Kidney glomerular epithelial cell (primary cell): ENCODE measurements at places on chromosomes 4 and X.

GRCh38 chrX:40176351-40177116, 78.8 kb upstream of the BCOR start:
- no peak for DNase-seq

GRCh38 chr4:83252782-83253405, 31.7 kb downstream of the COQ2 start:
- peak; percentile 36 for DNase-seq

DNA sequence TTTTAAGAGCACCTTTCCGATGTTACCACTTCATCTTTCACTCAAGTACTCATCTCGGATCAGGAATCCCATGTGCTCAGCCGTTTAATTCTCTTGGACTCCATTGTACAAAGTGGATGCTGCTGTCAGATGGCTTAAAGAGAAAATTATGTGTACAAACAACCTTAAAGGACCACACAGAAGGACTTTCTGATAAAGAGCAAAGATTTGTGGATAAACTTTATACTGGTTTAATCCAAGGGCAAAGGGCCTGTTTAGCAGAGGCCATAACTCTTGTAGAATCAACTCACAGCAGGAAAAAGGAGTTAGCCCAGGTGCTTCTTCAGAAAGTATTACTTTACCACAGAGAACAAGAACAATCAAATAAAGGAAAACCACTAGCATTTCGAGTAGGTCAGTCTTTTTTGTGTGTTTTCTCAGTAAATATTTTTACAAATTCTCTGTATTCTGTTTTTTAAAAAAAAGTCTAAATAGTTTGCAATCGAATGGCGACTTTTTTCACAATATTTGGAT, 20.1 kb downstream of the MMAA start:
- DNase-seq = no peak

GRCh38 chrX:156002507-156002906, 5.0 kb downstream of the IL9R start:
- no peak for DNase-seq

GRCh38 chr4:91598696-91599095, 705.1 kb upstream of the GRID2 start:
- DNase-seq = no peak

GRCh38 chr4:58456727-58457384, 1346.7 kb upstream of the IGFBP7 start:
- no peak for DNase-seq

DNA sequence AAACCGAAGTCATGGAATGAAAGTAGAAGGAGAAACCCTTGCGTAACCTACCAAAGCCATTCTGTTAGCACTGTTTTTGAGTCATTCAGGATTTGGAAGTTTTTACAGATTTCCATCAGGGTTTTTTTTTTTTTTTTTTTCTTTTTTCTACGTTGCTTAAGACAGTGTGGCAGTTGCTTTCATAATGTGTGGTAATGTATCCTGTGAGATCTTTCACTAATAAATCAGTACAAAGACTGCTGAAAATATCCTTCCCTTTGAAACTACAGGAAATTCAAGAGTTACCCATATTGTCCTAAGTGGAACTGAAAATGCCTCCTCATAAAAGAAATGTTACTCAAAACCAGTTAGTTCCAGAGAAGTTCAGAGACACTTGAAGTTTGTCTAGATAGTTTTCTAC, 137.8 kb downstream of the RAPGEF2 start:
- no peak for DNase-seq

- DNase-seq = no peak
These were observed 84.8 kb downstream of the AKAP4 start for GRCh38 chrX:50115973-50116372.

DNA sequence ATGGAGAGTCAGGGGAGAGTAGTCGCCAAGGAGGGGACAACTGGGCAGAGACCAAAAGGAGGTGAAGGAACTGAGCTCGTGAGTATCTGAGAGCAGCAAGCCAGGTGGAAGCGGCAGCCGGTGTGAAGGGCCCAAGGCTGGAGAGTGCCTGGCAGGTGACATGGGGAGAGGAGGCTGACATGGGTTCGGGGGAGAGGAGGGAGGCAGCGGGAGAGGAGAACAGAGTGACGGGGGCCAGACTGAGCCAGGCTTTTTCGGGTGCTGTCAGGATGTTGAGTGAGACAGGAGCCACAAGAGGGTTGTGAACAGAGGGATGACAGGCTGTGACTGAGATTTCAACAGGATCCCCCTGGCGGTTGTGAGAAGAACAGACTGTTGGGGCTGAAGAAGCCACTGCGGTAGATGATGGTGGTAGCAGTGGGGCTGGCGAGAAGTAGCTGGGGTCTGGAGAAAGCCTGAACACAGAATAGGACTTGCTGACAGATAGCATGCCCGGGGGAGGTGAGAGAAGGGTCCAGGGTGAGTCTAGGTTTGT, 5.7 kb downstream of the ELK1 start:
- no peak for DNase-seq

GRCh38 chrX:118346258-118347094, 570 bp downstream of the WDR44 start:
- no peak for DNase-seq

GRCh38 chr4:1010395-1011021, 918 bp upstream of the FGFRL1 start:
- peak; percentile 56 for DNase-seq

- peak; percentile 65 for DNase-seq
These were observed 8.9 kb upstream of the NAP1L5 start for GRCh38 chr4:88706574-88706973.

GRCh38 chrX:80316526-80316925, 103.7 kb upstream of the TENT5D start:
- DNase-seq = no peak

- no peak for DNase-seq
These were observed 11.0 kb downstream of the TENM3 start for GRCh38 chr4:182254026-182254780.

GRCh38 chrX:13598877-13599276, 29.5 kb downstream of the EGFL6 start:
- no peak for DNase-seq

DNA sequence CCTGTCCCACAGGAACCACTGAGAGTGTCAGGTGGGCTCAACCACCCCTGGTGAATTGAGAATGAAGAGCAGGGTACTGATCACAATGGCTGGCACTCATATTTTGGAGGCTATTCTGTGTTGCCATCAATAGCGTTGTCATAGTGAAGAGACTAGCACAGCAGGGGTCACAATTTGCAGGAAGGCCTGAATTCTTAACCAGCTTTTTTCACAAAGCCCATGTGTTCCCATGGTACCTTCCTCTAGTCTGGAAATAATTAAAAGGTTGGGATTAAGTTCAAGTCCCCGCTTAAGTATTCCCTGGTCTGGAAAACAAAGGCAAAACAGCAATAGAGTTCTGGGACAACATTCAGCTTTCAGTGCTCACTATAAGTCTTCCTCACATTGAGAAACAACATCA, 1051.7 kb downstream of the C4orf33 start:
- DNase-seq = no peak

DNA sequence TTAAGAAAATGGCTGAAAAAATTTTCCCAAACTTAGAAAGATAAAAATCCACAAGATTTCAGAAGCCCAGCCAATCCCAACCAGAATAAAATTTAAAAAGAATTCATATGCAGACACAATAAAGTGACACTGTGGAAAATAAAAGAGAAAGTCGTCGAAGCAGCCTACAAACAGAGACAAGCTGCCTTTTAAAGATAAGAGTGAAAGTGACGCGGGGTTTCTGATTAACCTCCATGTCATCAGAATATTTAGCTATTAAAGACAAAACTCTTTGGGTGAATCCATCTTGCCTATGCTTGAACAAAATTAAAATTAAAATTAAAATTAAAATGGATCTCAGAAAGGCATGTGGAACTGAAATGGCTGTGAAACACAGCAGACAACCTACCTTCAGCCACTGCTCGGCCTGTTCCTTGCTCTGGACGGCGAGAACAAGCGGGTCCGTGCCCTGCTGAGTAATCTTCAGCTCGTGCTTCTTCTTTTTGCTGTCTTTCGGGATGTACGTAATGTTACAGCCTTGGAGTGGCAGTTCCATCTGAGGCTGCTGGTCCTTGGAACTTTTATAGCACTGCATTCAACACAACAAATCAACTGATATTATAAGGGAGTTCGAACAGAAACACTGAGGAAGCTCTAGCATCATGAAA, 101.4 kb downstream of the AFAP1 start:
- no peak for DNase-seq

DNA sequence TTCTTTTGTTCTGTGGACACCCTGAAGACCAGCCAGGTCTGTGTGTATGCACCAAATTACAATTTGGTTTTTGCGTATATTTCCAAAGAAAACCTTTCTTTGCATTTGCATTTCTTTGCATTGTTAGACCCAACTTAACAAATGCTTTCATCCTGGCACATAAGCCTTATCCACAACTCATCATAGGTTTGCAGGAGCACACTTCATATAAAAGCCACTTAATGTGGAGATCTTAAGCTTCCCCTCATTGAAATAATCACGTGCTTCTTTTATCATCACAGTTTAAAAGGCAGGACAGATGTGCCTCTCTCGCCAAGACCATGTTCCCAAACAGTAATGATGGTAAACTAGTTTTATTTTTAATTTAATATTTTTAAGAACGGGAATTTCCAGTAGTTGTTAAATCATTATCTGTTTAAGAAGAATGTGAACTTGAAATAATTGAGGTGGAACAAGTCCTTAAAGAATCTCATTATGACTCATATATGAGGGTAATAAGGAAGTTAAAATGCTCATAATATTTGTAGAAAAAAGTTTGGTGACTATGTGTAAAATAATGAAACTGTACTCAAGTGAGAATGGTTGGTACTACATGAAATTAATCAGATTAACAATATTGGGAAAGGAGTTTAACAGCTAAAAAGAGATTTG, 65.5 kb downstream of the GLRA3 start:
- peak; percentile 72 for DNase-seq

DNA sequence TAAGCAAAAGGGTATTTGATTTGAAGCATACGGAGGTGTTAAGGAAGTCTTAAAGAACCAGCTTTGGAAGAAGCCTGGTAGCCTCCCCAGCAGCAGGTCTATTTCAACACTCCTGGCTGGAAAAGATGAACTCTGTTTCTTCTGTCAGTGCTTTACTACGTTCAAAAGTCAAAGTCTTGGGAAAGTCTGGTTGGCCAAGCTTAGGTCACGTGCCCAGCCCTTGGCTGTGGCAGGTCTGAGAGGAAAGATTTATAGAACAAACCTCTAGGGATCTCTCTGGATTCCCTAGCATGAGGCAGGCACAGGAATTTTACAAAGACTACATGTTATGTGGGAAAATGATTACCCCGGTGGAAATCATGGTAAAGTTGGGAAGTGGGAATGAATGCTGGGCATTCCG, 8.6 kb upstream of the ARHGAP10 start:
- no peak for DNase-seq

GRCh38 chr4:10577018-10577417, 107.5 kb downstream of the CLNK start:
- DNase-seq = no peak

- peak; percentile 58 for DNase-seq
These were observed 543.0 kb downstream of the SPRY1 start for GRCh38 chr4:123939621-123940020.

DNA sequence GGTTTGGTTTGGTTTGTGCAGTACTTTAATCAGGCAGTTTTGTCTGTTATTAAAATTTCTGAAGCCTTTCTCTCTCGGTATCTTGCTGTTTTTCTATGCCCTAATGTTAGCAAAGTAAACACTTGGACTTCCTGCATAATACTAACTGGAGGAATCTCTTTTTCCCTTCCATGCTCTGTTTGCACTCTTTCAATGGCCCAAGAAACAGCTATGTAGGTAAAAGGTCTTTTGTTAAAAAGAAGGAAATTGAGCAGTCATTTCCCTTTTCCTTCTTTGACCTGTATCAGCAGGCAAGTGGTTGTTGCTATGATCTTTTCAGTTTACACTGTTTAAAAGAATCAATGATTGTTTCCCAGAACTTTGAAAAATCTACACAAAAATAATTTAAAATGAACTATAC, 82.7 kb downstream of the CCSER1 start:
- no peak for DNase-seq

DNA sequence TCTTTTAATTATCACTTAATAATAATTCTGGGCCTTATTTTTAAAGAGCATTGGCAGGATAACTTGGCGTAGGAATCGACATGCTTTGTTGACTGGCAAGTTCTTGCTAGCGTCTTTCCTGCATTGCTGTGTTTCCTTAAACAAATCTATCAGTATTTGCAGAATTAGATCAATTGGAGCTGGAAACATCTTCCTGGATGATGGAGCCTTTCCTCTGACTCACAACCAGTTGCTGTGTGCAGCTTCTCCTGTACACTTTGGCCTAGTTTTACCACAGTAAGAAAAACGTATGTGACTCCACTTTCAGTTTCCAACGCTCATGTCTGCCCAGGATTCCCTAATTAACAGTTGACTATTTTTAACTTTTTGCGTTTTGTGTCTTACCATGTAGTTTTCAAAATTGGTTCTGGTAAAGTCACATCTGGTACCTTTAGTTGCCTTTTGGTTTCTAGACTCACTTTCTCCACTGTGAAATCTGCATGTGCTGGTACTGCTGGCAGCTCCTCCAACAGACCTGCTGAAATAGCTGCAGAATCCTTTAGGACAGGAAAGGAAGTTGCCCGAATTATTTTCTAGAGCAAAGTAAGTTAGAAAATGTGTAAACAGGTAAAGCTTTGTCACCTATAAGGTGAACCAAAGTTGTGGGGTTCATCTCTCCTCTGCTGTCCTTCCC, 553.2 kb upstream of the FAT1 start:
- no peak for DNase-seq

DNA sequence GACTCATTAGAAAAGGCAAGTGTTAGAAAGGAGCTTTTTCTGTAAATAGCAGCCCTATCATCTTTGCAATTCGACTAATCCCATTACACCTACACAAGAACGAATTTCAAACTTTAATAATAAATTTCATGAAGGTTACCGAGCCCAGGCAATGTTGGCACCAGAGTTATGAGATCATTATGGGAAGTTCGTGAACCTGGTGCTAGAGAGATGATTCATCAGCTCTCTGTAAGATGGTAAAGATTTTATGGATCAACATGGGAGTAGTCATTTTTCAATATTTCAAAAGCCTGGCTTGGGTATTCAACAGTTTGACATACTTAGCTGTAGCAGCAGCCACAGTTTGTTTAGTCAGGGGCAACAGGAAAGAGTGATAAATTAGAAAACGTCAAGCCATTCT, 35.8 kb downstream of the AMELX start:
- no peak for DNase-seq

DNA sequence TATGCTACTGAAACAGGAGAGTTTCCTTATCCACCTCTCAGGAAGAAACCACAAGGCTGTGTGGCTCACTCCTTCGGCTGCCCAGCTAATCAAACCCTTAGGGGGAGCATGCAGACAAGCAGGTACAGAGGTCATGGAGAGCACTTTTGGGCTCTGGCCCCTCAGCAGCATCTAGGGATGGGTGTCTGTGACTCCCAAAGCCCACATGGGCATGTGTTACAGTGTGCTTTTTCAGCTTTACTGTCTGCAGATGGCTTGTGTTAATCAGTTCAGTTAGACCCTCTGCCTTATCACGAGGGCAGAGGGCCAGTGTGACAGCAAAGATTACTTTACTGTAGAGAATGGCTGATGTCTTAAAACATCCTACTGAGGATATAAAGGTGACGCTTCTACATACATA, 447.4 kb downstream of the PCDH10 start:
- no peak for DNase-seq

GRCh38 chr4:7540654-7541413, 106.1 kb upstream of the PSAPL1 start:
- DNase-seq = no peak
